ENCODE measurements at places on chromosomes 2 and 18. TPM values are rescaled to one million over a fixed set of nuclear protein-coding genes. Genes with fewer than 3 reads are reported as not detected.
A peak's percentile ranks its signal among the peaks of the same experiment; 100 is the strongest.

- no peak for DNase-seq
Observed at GRCh38 chr2:112134120-112134519, 4.1 kb upstream of the FBLN7 start.

DNA sequence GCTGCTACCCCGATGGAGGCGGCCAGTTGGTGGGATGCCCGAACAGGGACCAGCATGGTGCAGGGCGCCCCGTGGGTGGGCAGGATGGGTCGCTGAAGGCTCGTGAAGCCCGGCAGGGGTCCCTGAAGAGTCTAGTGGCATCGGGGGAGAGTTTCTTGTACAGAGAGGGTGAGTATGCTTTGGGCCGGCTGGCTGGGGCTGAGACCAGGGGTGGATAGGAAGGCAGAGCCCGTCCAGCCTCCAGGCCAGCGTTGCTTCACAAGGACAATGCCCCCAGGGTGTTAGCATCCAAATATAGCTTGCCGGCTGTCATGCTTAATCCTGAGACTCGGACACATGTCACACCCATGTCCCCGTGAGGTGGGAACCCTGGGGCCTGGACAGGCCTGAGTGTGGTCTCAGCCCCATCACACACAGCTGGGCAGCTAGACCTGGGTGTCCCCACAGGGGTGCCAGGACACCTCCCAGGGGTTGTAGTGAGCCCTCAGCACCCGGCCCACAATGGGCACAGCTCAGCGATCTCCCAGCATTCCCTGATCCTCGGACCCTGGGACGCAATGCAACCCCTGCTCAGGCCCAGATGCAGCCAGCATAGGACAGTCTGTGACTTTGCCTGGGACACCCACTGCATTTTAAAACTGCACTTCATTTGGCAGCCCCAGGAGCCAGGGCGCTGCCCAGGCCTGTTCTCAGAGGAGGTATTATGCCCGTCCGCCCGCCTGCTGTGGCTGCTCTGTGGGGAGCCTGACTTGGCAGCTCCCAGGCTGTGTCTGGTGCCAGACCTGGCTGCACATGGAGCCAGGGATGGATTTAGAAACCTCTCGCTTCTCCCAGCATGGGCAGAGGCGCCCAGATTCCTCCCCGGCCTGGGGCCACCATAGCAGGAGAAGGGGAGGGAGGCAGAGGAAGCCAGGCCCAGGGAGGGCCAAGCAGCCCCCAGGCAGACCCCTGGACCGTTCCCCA, 36.4 kb downstream of the RAMP1 start:
- DNase-seq: peak; percentile 93

- DNase-seq: no peak
Observed at GRCh38 chr2:231935207-231935524, 9.0 kb upstream of the NPPC start.

GRCh38 chr2:237218756-237219155, 133.1 kb downstream of the COPS8 start:
- no peak for DNase-seq

DNA sequence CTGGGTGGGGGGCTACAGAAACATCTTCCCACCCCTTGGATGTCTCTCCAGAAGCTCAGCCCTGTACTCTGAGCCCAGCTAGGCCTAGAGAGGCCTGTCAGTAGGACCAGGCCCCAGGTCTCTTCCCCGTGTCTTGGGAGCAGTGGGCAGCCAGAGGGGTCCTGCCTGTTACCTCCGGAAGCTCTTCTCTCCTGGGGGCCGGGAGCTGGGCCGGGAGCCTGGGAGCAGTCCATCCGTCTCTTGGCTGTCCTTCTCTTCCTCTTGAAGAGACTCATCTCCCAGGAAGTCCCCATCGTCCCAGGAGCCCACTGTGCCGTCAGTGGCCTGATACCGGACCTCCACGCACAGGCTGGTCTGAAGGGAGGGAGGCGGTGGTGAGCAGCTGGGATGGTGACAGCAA, 38.3 kb upstream of the OTOF start:
- DNase-seq: no peak

The RAB12 gene
- 239 TPM for polyA plus RNA-seq

DNA sequence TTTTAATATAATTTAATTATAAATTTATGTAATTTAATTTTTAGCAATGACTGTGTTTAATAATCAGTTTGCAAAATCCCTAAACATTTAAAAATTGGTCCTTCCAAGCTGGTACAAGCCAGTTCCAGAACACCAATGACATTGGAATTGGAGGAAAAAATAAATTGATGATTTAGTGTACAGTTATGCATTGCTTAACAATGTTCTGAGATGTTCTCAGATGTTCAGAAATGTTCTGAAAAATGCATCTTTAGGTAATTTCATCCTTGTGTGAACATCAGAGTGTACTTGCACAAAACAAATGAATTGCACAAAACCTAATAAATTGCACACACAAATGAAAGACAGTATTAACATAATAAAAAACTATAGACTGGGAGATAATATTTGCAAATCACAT, 95.2 kb downstream of the TRIB2 start:
- no peak for DNase-seq

The NYAP2 gene
- 0.96 TPM for polyA plus RNA-seq

DNA sequence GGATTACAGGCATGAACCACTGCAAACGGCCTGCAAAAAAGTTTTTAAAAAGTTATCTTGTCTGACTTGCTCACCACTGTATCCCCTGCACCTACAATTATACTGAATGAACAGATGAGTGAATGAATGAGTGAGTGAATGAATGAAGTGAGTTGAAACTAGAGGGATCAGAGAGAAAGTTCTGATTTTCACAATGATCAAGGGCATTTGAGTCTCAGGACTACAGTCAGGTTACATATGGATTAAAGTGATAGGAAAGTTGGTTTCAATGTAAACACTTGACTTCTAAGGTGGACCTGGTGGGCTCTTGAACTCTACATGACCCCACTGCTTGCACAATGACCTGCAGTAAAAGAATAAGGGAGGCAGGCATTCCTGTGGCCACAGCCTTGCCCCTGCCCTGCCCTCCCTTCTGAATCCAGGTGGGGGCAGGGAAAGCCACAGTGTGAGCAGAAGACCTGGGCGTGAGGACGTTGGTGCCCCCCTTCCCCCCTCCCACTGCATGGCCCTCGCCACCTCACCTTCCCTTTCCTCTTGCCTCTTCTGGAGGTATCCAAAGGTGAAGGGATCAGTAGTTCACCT, 10.7 kb downstream of the C2orf80 start:
- DNase-seq: no peak

- DNase-seq: peak; percentile 56
Observed at GRCh38 chr18:32049393-32050171, 31.0 kb downstream of the RNF125 start.

The GALNT14 gene
- polyA plus RNA-seq: 0.14 TPM

The TMEM198 gene
- polyA plus RNA-seq: 2.3 TPM

- DNase-seq: no peak
Observed at GRCh38 chr18:22221350-22221749, 52.0 kb downstream of the GATA6 start.

The SPATS2L gene
- 62.1 TPM for polyA plus RNA-seq

DNA sequence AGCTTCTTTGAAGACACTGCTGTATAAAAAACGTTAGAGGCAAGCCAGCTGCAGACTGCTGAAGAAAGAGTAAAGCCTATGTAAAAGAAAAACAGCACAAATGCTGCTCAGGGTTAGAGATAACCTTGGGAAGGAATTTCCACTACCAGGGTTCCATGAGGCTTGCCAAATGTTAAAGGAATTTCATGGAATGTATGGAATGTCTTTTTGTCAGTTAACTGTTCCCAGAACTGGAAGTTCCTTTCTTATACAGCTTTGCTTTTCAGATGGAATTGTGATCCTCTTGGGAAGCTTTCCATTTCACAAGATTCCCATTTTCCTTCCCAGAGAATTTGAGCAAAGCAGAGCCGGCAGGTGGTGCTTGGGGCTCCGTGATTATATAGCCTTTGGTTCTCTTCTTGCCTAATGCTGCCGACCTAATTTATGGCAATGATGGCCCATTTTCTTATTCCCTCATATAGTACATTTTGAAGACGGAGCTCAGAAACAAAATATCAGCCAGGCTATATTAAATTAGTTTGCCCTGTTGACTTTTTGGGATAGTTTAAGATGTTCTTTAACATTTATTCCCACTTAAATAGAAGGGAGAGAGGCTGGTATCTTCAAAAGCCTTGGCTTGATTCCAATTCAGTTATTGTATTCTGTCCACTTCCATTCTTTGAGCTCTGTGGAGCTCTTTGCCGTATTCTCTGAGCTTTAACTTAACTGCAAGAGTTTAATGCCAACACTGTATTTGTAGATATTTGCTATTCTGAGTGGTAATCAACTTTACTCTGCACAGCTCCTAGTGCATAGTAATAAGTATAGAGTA, 162.3 kb downstream of the PHLPP1 start:
- DNase-seq: no peak

The IL18R1 gene
- polyA plus RNA-seq: 0.52 TPM

DNA sequence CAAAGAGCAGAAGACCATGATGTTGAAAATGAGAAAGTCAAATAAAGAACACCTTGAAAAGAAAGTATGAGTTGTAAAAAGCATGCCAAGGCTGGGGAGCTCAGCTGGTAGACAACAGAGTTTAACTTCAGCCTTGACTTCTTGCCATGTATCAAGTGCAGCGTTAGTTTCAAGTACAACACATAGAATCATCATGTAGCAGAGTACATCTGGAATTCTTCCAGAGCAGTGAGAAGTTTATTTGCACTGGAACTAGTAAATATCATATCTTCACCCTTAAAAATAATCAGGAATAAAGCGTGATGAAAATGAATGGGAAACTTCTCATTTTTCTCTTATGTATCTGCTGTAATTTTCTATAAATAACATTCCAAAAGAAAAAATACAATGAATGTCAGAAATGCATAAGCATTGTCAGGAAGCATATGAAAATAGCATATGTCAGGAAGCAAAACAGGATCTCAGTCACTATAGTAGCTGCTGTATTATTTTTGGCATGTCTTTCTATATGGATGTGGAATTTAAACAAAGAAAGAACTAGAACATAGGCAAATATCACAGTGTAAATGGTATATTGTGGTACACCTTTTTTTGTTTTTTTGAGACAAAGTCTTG, 10.1 kb upstream of the SULT1C4 start:
- no peak for DNase-seq

DNA sequence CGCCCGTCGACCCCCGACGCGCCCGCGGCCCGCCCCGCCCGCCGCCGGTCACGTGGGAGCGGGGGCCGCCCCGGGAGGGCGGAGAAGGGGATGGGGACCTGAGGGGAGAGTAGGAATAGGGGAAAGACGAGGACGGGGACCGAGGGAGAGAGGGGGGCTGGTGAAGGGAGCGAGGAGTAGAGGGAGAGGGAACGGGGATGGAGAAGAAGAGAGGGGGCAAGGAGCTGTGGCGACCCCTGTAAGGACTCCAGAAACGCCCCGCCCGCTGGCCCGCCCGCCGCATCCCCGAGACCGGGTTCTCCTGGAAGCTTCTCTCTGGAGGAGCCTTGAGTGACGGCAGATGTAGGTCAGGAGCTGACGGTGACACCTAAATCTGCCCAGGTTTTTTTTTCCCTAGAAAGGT, 615 bp downstream of the ADNP2 start:
- DNase-seq: peak; percentile 61

The NXPH2 gene
- polyA plus RNA-seq: not detected

GRCh38 chr18:24111936-24112335, 26.9 kb upstream of the CABYR start:
- no peak for DNase-seq

DNA sequence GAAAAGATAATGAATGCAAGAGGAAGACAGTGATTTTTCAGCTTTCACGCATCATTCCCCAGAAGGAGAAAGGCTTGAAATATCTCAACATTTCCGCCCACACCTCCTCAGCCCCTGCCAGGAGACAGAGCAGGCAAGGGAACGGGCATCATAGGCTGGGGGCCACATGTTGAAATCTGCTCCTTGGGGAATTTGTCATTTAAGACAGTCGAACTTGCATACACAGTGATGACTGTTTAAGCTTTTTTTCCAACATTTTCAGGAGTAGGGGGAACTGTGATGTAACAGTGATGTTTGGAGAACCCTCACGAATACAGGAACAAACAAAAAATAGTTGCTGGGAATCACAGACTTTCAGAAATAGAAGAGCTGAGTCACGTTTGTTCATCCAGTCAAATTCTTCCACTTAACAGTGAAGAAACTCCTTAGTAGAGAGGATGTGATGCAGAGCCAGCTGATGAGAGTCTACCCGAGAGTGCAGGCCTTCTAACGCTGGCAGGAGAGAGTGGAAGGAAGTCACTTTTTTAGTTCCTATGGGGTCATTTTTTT, 266.8 kb downstream of the ALPK2 start:
- no peak for DNase-seq

The NDC80 gene
- 0.13 TPM for polyA plus RNA-seq

- DNase-seq: no peak
Observed at GRCh38 chr2:157946919-157947557, 70.9 kb upstream of the ACVR1 start.

The DNAH6 gene
- 0.01 TPM for polyA plus RNA-seq

The AQP12B gene
- not detected for polyA plus RNA-seq

The RUFY4 gene
- polyA plus RNA-seq: not detected

All from psoas muscle (tissue), 8 donors.